Stimulated activated CD8-positive, alpha-beta memory T cell treated with anti-CD3 and anti-CD28 coated beads, Interleukin-2, amount 100 ng/mL, for 1 hour (primary cell): ENCODE measurements at places on chromosomes 7 and 10.

GRCh38 chr7:20797462-20798080, 10.9 kb upstream of the SP8 start:
- DNase-seq: no peak

GRCh38 chr7:22563032-22563501, 63.1 kb upstream of the STEAP1B start:
- no peak for DNase-seq

GRCh38 chr7:50781381-50782293, 1.1 kb downstream of the GRB10 start:
- no peak for DNase-seq

GRCh38 chr7:44145479-44145968, 4.4 kb upstream of the MYL7 start:
- DNase-seq: peak; percentile 30

DNA sequence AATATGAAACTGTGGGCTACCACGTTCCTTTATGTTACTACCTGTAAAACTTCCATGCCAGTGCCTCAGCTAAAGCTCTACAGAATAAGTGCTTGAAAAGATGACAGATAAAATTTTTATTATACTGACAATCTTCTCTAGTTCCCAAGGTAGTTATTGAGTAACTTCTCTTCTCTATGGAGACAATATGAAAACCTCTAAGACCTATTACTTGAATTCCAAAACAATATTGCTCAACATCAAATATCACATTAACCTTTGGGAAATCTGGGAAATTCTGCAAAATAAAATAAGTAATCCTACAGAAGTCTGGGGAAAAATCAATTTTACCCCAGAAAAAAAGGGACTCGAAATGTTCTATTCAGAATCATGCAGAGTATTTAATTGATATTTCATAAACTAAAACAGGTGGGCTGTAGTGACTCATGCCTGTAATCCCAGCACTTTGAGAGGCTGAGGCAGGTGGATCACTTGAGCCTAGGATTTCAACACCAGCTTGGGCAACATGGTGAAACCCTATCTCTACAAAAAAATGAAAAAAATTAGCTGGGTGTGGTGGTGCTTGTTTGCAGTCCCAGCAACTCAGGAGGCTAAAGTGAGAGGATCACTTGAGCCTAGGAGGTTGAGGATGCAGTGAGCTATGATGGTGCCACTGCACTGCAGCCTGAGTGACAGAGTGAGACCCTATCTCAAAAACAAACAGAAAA, 23.8 kb upstream of the ANK3 start:
- DNase-seq: no peak

DNA sequence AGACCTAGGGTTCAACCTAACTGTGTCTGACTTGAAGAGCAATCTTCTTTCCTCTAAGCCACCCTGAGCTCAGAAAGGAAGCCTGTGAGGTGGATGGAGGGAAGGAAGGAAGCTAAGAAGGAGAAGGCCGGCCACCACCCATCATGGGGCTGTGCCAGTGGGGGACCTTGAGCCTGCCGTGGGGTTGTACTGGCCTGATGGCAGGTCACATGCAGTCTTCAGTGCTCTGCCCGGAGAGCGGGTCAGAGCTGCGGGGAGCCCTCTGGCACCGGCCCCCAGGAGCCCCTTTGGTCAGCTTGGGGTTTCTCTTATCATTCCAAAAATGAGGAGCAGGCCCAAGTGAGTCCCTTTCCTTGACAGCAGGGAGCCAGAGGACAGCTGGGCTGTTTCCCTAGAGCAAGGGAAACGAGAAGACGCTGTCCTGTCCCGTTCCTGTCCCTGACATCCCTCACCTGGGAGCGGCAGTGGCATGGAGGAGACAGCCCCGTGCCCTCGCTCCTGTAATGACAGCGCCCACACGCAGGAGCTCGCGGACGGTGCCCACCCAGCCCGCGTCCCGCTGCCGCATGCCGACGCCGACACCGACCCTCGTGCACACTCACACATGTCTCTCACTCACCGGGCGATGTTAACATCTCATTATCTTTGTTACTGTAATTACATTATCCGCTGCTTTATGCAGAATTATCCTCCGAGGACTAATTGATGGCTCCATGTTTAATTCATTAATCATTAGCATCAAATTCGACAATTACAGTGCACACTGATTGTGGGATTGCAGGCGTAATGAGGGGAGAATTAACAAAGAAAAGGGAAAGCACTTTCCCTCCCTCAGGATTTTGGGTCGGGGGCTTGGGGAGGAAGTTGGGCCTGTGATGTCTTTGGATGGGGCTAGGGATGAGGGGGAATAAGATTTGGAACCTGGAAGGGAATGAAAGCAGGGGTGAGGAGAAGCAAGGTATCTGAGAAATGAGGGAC, 31.3 kb downstream of the GBX1 start:
- DNase-seq: no peak

GRCh38 chr10:29689001-29689400, 54.2 kb upstream of the SVIL start:
- no peak for DNase-seq

DNA sequence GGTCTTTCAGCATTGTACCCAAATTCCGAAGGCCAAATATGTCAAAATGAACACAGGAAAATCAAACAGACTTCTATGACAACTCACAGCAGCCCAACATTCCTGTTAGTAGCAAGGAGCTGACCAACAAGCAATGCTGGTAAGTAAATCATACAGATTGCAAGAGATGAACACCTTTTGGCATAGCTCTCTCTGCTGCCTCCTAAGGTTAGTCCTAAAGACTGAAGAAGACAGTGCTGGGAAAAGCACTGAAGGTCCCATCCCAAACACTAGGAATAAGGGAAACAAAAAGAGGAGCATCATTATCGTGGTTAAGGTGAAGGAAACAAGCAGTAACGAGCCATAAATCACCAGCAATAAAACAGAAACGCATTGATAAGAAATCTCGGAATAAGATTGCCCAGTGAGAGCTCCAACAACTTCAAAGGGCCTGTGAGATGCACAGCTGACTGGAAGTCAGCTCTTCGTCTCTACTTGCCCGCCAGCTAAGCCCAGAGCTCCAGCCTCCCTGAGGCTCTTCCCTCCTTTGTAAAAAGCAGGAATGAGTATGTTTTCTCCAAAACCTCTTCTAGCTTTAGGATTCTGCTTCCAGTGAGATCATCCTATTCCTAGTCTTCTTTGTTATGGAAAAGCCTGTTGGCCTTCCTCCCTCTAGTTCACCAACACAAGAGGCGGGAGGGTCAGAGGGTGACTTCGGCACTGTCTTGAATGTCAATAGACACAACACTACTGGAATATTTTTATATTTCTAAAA, 15.3 kb downstream of the NUDT5 start:
- no peak for DNase-seq

DNA sequence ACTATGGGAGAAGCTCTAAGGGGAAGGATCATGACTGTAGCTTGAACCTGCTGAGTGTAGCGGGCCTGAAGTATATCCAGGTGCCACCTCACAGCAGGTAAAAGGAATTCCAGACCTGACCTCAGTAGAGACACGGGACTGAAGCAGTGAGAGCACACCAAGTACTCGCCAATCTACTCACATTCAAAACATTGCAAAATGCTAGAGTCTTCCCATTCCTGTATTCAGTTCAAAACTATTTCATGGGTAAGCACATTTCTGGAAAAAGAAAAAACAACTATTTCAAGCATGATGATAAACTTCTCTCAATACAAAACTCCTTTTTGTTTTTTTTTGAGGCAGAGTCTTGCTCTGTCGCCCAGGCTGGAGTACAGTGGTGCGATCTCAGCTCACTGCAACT, 121.9 kb upstream of the AUTS2 start:
- no peak for DNase-seq

DNA sequence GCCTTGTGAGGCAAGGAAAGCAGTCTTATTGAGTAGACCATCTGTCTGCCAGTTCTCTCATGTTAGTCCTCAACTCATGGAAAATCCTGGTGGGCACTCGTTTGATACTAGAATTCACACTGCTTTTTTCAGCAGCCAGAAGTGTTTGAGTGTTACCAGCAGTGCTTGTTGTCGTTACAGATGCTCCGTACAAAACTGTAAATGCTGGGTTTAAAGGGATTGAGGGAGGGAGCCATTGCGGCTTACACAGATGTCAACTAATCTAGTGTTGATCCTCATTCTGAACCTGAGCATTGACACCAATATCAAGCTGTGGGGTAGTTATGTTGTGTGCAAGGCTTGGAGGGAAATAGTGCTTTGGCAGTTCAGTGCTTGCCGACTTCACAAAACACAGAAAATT, 348.6 kb downstream of the AUTS2 start:
- no peak for DNase-seq

DNA sequence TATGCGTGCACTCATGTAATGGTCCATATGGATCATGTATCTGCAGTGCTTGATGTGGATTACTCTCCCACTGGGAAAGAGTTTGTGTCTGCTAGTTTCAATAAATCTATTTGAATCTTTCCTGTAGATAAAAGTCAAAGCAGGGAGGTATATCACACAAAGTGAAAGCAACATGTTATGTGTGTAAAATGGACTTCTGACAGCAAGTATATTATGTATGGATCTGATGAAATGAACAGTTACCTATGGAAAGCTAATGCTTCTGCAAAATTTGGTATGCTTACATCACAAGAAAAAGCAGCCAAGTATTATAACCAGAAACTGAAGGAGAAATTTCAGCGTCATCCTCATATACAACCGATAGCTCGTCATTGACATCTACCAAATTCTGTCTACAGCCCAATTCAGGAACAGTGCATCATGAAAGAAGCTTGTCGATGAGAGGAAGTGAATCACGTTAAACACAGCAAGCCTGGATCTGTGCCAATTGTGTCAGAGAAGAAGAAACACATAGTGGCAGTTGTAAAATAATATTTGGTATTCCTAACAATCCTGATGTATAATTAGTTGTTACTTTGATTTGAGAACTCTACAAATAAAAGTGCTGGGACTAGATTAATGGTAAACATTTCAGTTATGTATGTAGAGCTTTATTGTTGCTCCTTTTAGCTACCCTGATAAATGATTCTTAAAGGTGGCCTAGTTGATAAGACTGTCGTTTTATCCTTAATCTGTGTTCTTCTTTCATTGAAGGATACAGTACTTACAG, 14.2 kb upstream of the SYPL1 start:
- no peak for DNase-seq

DNA sequence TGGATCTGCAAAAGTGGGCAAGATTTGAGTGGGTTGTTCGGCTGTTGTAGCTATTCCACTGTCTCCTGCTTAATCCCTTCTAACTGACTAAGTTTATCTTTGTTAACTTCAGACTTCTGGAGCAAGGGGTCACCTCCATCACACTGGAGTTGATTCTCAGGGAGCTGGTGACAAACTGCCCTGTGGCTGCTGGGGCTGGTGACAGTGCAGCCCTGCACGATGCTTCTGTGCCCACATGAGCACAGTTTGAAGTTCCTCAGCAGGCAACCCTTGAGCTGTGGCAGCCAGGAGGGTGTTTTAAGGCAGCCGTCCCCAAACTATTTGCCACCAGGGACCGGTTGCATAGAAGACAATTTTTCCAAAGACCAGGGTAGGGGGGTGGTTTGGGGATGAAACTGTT, 40.5 kb downstream of the ADRB1 start:
- DNase-seq: no peak

- no peak for DNase-seq
These were observed 188.6 kb downstream of the RPS24 start for GRCh38 chr10:78222096-78222790.

- no peak for DNase-seq
These were observed 32.6 kb upstream of the ORC5 start for GRCh38 chr7:104240401-104240800.

DNA sequence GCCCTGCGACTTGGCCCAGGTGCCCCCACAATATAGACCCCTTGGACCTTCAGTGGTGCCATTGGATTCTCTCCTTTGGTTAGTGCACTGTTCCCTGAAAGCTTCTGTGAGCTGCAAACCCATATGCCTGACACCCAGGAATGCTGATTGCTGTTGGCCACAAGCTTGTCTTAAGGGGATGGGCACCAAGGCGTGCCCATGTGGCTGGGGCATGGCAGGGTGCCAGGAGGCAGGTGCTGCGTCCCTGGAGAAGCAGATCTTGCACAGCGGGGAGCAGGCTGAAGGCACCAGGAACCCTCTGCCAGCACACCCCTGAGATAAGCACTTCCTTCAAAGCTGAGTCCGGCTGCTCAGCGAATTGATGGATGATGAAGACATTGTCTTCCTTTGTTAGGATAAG, 411.8 kb downstream of the SDK1 start:
- DNase-seq: no peak

GRCh38 chr10:79407423-79407796, 38.0 kb downstream of the ZCCHC24 start:
- no peak for DNase-seq

DNA sequence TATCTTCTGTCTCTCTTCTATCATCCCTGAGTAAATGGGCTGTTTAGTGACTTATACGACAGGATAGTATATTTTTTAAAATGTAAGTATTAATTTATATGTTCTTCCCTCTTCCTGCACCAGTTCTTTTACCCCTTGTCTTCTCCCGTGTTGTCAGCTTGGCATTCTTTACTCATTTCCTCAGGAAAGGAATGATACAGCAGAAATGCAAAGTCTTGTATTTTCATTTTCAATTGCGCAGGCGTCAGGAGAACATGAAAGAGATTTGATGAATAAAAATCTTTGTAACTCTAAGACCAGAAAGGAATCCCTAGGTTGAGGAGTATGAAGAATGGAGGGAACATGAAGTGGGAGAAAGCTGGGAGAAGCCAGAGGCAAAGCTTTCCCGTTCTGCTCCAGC, 18.8 kb upstream of the VPS41 start:
- DNase-seq: no peak

DNA sequence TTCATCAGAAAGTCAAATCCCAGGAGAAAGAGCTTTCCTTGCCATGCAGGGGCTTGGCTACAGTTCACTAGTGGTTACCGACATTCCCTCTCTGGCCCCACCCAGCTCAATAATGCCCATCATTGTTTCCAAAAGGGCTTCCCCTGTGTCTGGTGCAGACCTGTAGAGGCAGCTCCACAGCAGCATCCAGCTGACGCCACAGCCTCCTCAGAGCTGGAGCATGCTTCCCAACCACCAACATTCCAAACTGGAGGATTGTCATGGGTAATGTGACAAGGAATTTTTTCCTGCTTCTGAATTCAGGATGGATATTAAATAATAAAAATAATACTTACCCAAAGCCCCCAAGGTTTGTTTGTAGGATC, 77.4 kb downstream of the ZNF365 start:
- DNase-seq: no peak
